ENCODE measurements at places on chromosomes 3 and 15. TPM values are rescaled to one million over a fixed set of nuclear protein-coding genes. Genes with fewer than 3 reads are reported as not detected.

P2RY14 gene
- total RNA-seq, result not detected

APOD gene
- 0.91 TPM for total RNA-seq

IGF2BP2 gene
- 34.9 TPM for total RNA-seq

FOXL2NB gene
- 0.22 TPM for total RNA-seq

HYAL1 gene
- 15.5 TPM for total RNA-seq
